Osteocyte (in vitro differentiated cells): ENCODE measurements at places on chromosomes 1 and 21. TPM values are rescaled to one million over a fixed set of nuclear protein-coding genes. Genes with fewer than 3 reads are reported as not detected.

Gene CYP4X1
- 0.38 and 0.89 TPM in 2 replicates for total RNA-seq

DNA sequence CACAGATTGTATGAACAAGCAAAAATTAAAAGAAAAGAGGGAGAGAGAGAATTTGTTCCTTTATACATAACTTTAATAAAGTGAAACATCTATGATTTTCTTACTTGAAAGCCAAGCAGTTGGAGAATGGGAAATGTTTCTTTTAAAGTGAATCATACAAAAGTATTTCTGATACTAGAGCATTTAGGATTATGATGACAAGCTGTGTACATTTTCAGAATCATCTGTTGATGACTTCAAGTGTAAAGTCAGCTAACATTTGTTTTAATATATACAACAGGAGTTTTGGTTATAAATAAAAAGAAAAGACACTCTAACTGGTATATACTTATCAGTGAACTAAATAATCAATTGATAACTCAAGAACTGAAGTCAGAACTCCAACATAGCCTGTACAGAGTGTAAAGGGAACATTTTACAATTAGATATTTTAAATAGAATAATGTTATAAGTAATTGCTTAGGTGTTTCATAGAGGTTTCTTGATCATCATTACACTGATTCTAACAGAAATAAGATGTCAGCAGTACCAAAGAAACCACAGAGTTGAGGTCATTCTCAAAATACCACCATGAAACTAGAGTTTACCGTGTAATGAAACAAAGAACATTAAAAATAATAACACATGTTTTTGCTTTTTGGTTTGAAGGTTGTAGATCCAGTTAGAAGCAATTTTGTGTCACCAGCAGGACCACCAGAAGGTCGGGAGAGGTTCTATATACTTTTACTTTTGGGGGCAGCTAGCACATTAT is 103.4 kb downstream of the COL24A1 start:
- no peak for DNase-seq
- H3K36me3 ChIP-seq = no peaks in the 10 kb centered on the region
- H3K4me3 ChIP-seq = no peak overlapping the region
- no peak overlapping the region for H3K27ac ChIP-seq

DNA sequence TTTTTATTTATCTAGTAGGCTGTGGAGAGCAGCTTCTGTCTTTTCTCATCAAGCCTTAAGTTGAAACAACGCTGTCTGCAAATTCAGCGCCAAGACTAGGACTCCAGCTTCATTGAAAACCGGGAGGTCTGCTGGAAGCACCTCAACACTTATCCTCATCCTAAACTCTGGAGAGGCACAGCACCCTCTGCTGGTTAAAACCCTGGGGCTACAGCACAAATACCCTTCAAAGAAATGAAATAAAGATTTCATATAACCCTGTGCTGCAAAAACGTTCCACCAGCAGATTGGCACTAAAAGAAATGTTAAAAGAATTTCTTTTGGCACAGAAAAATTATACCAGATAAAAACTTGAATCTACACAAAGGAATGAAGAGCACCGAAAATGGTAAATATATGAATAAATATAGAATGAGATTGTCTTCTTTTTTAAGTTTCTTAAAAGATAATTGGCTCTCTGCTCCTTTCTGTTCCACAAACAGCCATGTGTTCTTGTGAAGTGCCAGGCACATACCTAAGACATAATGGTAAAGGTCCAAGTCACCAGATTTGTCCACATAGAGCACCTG is 227.7 kb upstream of the SAMSN1 start:
- no peak for DNase-seq
- no peak overlapping the region for H3K4me3 ChIP-seq
- H3K27me3 ChIP-seq = no peaks in the 10 kb centered on the region
- no peak overlapping the region for H3K27ac ChIP-seq
- H3K4me1 ChIP-seq = no peaks in the 10 kb centered on the region

- H3K27ac ChIP-seq = no peak overlapping the region
- H3K4me3 ChIP-seq = no peak overlapping the region
- H3K27me3 ChIP-seq = no peaks in the 10 kb centered on the region
- H3K4me1 ChIP-seq = peaks cover 8% of the 10 kb centered on the region
These were observed 14.1 kb downstream of the TTC39A start for GRCh38 chr1:51316113-51316845.

DNA sequence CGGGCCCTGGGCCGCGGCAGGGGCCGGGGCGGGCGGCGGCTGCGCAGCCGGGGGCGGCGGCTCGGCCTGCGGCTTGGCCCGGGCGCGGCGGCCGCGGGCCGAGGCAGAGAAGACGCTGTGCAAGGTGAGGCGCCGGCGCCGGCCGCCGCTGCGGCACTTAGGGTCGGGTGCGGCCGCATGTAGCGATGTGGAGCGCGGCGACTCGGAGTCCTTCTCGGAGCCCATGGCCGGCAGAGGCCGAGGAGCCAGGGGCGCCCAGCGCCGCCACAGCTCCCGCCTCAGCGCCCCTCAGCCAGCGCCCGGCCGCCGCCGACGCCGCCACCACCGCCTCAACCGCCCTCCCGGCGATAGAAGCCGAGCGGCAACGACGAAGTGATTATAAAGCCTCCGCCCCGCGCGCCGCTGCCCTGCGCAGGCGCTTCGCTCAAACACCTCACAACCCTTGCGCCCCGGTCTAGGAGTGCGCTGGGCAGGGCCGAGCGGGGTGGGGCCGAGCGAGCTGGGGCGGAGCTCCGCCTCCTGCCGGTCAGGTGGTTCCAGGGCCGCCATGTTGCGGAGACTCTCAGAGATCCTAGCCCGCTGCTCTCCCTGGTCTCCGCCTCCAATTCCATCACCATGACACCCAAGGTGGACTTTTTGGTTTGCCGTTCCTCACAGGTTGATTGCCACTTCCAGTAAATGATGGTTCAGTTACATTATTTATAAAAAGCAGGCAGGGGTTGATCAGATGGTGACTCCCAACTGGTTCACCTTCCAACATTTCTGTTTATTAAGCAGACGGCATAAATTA is at the start of gene RNF19B:
Gene RNF19B (minus strand): TSS at position 349 of the 790 bp plus-strand sequence. CDS start 124 bp downstream, at position 225.
- peak within 1 kb of the TSS; percentile 82 for H3K4me3 ChIP-seq
- peak within 1 kb of the TSS; percentile 96 for H3K27ac ChIP-seq
- H3K4me1 ChIP-seq = peaks cover 27% of the 10 kb centered on the region
- peaks cover 8% of the 10 kb centered on the region for H3K27me3 ChIP-seq
